ENCODE measurements at places on chromosomes 13 and 19.
A peak's percentile ranks its signal among the peaks of the same experiment; 100 is the strongest.

GRCh38 chr19:46867170-46867569 lies 6.4 kb downstream of the ARHGAP35 start:
- DNase-seq = no peak

- DNase-seq = no peak
Observed at GRCh38 chr13:28640861-28641599, 17.9 kb upstream of the POMP start.

GRCh38 chr19:13521066-13521465 lies 14.8 kb upstream of the CACNA1A start:
- no peak for DNase-seq

- no peak for DNase-seq
Observed at GRCh38 chr13:37716420-37717195, 118.0 kb upstream of the POSTN start.

DNA sequence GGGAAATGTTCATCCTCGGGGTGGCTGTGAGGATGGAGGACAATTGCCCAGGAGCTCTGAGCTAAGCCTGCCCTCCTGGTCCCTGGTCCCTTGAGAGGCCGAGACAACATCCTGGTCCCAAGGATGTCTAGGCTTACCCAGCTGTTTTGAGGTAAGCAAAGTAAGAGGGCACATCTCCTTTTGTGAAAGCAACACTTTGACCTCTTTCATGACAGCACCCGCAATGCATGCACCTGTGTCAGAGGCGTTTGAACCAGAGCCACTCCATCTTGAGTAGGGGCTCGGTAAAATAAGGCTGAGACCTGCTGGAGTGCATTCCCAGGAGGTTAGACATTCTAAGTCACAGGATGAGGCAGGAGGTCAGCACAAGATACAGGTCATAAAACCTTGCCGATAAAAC lies 43.1 kb upstream of the ANKRD10 start:
- peak; percentile 42 for DNase-seq
